ENCODE measurements at places on chromosomes 13 and 19.

DNA sequence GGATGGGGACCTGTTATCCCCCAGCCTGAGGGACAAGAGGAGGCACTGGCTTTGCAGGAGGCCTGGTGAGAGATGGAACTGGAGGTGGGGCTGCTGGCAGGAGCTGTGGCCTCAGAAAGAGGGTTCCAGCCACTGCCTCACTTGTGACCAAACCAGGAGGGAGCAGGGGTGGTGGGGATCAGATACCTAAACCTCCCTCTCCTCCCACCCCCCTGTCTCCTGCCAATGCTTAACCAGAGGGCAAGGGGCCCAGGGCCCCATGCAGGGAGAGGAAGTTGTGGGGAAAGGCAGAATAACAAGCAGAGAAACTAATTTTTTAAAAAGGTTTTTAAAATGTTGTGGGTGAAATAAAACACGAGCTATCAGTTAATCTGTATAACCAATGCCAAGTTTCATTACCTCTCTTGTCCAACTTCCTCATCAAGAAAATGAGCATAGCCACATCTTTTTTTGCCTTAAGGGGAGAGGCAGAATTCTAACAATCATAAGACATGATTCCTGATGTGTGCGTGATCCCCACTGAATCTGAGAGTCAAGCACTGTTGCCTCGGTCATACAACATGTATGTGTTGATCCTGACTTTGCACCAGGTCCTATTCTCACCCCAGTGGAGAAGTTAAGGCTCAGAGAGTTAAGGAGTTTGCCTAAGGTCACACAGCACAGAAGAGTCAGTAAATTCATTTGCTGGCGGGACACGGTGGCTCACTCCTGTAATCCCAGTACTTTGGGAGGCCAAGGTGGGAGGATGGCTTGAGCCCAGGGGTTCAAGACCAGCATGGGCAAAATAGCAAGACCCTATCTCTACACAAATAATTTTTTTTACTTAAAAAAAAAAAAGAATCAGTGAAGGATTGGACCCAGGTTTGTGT lies 12.9 kb downstream of the FXYD5 start:
- DNase-seq: no peak

- no peak for DNase-seq
Observed at GRCh38 chr13:94435604-94436226, 43.8 kb downstream of the DCT start.

DNA sequence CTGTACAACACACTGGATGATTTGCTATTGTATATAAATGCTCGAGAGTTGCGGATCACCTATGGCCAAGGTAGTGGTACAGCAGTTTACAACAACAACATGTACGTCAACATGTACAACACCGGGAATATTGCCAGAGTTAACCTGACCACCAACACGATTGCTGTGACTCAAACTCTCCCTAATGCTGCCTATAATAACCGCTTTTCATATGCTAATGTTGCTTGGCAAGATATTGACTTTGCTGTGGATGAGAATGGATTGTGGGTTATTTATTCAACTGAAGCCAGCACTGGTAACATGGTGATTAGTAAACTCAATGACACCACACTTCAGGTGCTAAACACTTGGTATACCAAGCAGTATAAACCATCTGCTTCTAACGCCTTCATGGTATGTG lies 21.5 kb downstream of the OLFM4 start:
- DNase-seq: no peak

- no peak for DNase-seq
Observed at GRCh38 chr13:65670014-65670625, 1560.0 kb downstream of the PCDH9 start.

GRCh38 chr13:44575741-44576350 lies at the start of gene TSC22D1:
TSS of gene TSC22D1 (minus strand) at chr13:44576330. CDS start at chr13:44576074, 256 bp downstream.
- peak; percentile 86 for DNase-seq
